ENCODE measurements at places on chromosomes 3 and 15.

- no peak for DNase-seq
Measured at GRCh38 chr3:72601060-72601459, 247.2 kb downstream of the SHQ1 start.

DNA sequence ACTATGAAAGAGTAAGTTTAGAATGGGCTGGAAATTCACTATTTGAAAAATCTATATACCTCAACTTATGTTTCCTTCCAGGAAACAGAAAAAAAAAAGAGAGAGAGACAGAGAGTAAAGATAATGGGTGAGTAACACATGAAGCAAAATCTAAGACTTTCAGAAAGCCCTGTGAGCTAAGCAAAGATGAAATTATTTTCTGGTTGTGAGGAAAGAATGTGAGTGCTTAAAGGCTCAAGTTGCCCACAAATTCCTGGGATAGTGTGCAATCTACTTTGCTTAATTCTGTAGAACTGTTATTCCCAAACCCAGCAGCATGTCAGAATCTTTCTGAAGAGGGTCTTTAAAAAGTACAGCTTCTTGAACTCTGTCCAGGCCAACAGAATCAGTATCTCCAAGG lies 337.7 kb upstream of the AGTR1 start:
- DNase-seq, result no peak

- DNase-seq, result no peak
Measured at GRCh38 chr3:14472471-14473351, 67.4 kb downstream of the GRIP2 start.

GRCh38 chr3:44522494-44522933 lies 32.5 kb upstream of the ZKSCAN7 start:
- no peak for DNase-seq

GRCh38 chr3:40340541-40341170 lies 31.1 kb downstream of the EIF1B start:
- DNase-seq, result no peak

DNA sequence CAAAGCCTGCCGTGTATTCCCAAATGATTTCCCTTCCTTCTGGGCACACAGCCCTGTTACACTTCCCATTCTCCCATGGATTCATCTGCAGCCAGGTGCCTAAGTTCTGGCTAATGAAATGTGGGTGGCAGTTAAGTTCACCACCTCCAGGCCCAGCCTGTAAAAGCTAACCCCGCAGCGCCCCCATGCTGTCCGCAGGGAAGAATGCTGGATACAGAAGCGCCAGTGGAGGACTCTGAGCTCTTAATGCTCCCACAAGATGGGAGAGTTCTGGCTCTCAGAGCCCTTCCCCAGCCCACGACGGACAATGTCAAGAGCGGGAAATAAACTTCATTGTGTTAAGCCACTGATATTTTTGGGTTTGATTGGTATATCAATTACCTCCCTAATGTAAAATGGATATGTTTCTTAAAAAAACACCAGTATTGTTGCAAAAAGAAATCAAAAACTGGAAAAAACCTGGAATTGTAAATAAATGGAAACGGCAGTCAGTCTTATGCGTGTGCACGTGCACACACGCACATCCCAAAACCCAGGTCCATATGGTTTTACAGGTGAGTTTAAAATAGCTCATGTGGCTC lies 37.7 kb upstream of the FGD5 start:
- DNase-seq, result peak; percentile 82

DNA sequence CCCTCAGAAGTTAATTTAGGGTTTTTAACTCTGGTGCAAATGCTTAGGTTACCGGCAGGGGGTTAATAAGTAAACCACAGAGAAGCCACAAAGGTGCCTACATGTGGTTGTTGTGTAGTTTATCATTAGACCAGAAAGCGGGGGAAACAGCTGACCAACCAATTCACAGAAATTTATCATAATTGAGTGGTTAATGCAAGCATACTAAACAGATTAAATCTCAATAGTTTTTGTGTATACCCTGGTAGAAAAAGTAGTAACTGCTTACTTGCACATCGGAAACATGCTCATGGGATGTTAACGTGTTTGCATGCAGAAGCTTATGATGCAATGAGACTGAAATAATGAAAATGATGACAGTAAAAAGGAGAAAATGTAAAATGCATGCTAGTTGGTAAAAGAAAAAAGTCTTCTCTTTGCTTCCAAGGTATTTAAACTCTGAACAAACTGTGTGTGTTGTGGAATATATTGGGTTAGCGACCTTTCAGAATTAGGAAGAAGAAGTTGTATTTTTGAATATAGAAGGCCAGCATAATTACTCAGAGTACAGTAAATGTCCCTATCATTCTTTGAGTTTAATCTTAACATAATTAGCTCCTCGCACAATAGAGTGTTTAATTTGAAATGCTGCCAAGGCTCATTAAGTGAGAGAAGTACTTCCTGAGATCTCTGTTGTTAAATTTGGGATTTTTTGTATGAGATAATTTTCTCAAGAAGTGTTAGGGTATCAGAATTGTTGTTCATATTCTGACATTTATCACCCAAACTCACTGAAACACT lies 316.2 kb downstream of the PTPRG start:
- DNase-seq, result peak; percentile 39

- no peak for DNase-seq
Measured at GRCh38 chr15:51180011-51180410, 85.3 kb upstream of the TNFAIP8L3 start.

GRCh38 chr3:74603292-74603691 lies 11.2 kb downstream of the CNTN3 start:
- DNase-seq, result no peak

- DNase-seq, result peak; percentile 62
Measured at GRCh38 chr3:42654331-42655201, 1.1 kb downstream of the ZBTB47 start.

DNA sequence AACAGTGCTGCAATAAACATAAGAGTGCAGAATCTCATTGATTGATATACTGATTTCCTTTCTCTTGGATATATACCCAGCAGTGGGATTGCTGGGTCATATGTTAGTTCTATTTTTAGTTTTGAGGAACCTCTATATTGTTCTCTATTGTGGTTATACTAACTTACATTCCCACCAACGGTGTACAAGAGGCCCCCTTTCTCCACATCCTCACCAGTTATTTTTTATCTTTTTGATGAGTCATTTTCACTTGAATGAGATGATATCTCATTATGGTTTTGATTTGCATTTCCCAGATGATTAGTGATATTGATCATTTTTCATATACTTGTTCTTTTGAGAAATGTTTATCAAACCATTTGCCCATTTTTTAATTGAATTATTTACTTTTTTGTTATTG lies 12.4 kb upstream of the IREB2 start:
- DNase-seq, result no peak

DNA sequence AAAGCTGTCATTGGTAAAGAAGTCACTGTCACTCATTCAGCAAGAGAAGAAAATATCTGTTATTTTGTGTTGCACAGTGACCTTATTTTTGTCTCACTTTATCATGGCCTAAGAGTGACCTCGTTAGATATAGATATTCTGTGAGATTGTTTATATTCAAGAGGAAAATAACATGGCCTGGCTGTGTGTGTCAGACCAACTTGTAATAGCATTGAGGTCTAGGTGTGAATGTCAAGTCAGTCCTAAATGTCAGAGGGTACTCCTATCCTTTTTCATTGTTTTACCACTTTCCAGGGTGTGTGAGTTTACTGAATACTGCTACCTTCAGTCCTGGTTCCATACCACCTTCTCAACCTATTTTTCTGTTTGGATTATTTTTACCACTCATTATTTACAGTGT lies 18.5 kb upstream of the TM4SF4 start:
- no peak for DNase-seq

- peak; percentile 71 for DNase-seq
Measured at GRCh38 chr15:67762610-67763368, 62.5 kb upstream of the SKOR1 start.

GRCh38 chr3:149660462-149660861 lies 2.6 kb upstream of the WWTR1 start:
- DNase-seq, result no peak

DNA sequence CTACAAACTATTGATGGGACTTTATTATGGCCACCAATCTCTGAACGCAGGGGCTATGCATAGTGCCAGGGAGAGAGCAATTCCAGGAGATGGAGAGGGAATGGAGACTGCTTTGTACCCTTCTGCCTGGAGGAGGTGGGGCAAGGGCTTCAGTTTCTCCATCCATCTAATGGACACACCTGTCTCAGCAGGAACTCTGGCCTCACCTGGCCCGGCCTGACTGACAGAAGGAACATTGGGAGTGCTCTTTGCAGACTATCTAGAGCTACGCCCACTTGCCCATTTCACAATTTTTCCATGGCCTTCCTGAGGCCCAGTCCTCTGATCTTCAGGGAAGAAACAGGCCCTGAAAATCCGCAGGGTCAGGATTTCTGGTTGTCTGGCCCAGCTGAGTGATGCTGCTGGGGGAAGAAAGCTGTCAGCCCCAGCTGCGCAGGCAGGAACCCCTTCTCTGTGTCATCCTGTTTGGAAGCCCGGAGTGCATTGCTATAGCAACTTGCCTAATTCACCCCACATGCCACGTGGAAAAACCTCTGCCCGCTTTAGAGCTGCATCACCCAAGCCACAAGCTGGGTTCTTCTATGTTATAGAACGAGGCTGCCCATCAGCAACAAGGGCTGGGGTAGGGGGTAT lies 6.4 kb downstream of the ITGA11 start:
- DNase-seq, result no peak

DNA sequence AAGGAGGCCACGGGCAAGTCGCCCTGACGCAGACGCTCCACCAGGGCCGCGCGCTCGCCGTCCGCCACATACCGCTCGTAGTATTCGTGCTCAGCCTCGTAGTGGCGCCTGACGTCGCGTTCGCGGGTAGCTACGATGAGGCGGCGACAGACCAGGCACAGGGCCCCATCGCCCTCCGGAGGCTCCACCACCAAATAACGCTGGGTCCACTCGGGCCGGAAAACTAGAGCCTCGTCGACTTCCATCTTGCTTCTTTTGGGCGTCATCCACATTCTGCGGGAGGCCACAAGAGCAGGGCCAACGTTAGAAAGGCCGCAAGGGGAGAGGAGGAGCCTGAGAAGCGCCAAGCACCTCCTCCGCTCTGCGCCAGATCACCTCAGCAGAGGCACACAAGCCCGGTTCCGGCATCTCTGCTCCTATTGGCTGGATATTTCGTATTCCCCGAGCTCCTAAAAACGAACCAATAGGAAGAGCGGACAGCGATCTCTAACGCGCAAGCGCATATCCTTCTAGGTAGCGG lies at the start of gene EPM2AIP1:
Gene EPM2AIP1, minus strand, starts transcription at position 326 of the 520 bp plus-strand sequence. Its CDS starts 54 bp downstream, at position 272.
- peak; percentile 96 for DNase-seq

DNA sequence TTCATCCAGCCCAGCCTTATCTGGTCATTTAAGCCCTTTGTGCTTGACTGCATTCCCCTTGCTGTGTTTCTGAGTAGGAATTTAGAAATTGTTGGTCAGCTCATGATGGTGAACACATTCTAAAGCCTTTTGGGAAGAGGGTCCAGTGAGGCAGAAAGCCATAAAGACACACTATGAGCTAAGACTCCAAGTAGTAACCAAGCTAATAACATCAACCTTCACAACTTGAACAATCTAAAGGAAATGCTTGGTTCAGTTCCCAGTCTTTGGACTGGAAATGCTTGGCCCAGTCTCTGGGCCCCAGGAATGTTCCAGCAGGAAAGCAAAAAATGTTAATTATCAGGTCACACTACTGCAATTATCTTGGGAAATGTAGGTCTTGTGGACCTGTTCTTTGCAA lies 7.7 kb downstream of the PLSCR1 start:
- DNase-seq, result no peak

GRCh38 chr3:25469558-25469957 lies 41.5 kb downstream of the RARB start:
- DNase-seq, result no peak

- DNase-seq, result no peak
Measured at GRCh38 chr15:83110381-83110780, 2.9 kb downstream of the TM6SF1 start.

GRCh38 chr3:173819368-173819767 lies 421.8 kb downstream of the NLGN1 start:
- DNase-seq, result no peak

- peak; percentile 36 for DNase-seq
Measured at GRCh38 chr3:16520970-16521881, 7.7 kb upstream of the RFTN1 start.

DNA sequence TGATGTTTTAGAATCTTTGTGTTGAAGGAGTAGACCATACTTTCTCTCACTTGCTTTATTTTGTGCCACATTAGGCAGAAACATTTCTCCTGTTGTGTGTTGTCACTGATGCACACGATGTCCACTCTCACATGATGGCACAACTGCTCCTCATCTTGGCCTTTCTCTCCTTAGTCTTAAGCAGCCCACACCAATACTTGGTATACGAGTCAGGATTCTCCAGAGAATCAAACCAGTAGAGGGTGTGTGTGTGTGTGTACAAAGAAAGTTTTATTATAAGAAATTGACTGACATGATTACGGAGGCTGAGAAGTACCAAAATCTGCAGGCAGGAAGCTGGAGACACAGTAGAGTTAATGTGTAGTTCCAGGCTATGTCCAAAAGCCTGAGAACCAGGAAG lies 187.1 kb downstream of the ALCAM start:
- no peak for DNase-seq

- DNase-seq, result no peak
Measured at GRCh38 chr3:73796382-73796781, 171.6 kb upstream of the PDZRN3 start.

GRCh38 chr15:32829436-32829835 lies 111.6 kb downstream of the GREM1 start:
- no peak for DNase-seq

DNA sequence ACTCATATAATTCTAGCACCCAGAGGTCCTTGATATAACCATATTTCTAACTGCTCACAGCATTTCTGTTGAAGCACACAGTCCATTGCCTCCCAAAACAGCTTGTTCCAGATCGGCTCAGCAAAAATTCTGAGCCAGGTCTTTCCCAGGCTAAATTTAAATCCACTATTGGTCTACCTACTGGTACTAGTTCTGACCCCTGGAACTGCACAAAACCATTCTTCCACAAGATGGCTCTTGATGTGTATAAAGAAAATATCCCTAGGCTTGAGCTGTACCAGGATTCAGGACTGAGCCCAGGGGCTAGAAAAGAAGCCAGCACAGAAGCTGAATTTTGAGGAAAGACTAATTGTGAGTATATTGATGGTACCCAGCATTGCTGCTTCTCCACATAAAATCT lies 75.4 kb upstream of the ABHD17C start:
- no peak for DNase-seq

DNA sequence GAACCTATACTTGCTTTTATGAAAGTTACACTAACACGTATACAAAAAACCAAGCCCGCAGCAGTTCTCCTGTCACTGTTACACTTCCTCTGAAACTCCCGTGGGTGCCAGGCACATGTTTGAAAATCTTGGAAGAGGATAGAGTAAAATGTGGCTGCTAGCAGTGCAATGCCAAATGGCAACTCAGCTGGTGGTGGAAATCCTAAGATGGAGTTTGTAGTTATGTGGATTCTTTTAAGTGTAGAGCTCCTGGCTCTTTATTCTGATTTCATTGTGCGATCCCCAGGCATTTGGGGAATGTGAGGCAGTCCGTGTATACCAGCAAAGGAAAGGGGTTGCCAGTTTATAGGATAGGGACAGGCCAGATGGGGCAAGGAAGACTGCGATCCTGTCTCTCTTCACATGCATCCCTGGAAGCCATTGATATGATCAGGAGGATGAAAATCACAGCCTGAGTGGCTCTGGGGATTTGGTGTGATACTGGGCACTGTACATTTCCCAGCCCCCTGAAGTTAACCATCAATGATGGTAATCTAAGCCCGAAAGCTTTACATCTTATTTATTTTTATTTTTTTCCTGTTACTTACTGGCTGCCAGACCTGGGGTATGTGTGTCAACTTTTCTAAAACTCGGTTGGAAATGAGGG lies 1.1 kb downstream of the STAC start:
- DNase-seq, result no peak

All from GM10248 (cell line).